ENCODE measurements at places on chromosomes 13 and 19.

DNA sequence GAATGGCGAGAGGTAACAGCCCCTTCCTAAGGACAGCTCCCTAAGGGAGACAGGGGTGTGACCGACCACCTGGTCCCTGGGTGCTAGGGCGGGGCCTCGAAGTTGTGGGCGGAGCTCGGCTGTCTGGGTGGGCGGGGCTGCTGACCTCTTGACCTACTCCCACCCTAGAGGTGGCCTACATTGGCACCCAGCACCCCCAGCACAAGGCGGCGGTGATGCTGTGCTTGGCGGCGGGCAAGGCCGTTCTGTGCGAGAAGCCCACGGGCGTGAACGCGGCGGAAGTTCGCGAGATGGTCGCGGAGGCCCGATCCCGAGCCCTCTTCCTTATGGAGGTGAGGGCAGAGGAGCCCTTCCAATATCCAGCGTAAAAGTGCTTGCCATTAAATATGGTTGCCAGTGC is 2.4 kb downstream of the DHDH start:
- no peak for DNase-seq

- no peak for DNase-seq
Observed at GRCh38 chr13:63909726-63910375, 2494.2 kb upstream of the PCDH20 start.

GRCh38 chr19:17235971-17236777 is 9.5 kb downstream of the NR2F6 start:
- DNase-seq: no peak

DNA sequence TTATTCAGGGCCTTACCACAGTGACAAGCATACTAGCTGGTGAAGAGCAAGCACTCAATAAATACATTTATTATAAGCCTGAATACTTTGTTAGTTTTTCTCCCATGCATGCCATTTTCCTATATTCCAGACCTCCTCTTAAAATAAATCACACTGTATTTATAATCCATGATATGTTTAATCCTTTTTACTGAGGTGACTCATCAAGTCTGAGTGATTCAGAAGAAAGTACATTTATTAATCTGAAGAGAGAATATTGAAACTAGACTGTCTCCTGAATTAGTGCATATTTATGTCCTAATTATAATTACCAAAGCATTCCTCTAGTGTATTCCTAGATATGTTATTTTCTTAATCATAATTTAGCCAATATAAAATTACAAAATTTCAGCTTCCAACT is 323.3 kb downstream of the NALCN start:
- DNase-seq: no peak

DNA sequence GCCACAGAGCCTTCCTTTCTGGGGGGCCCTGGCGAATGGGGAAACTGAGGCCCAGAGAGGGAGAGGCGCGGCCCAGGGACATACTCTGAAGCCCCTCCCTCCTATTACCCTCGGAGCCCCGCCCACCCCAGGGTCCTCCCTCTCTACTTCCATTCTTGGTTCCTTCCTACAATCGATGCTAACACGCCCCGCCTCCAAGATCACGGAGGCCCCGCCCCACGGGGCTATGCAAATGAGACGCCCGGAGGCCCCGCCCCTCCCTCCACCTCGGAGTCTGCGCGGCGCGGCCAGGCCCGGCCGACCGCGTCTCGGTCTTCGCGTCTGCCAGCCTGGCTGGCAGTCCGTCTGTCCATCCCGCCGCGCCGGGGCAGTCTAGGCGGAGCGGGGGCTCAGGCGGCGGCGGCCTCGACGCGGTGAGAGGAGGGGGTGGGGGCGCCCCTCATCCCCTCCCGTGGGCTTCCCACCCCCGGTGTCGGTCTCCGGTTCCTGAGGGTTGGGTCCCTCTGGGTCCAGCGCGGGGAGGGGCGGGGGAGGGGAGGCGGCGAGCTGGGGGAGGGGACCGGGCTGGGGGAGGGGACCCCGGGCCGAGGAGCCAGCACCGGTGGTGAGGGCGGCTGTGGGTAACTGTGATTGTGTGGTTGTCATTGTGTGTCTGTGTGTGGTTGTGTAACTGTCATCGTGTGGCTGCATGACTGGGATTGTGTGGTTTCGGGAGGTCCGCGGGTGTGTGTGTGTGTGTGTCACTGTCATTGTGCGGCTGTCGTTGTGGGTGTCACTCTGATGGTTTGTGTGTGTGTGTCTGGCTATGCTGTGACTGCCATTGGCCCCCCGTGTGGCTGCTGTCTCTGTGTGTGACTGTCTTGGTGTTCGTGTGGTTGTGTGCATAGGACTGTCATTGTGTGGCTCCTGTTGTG is at the start of gene PLPPR2:
TSS of gene PLPPR2 (plus strand) at position 273 of the 914 bp plus-strand sequence. CDS start 2,242 bp downstream, outside the sequence.
- peak; percentile 94 for DNase-seq

GRCh38 chr13:95779522-95779921 is 102.6 kb downstream of the DNAJC3 start:
- no peak for DNase-seq

GRCh38 chr19:30608471-30608870 is 236.3 kb downstream of the ZNF536 start:
- no peak for DNase-seq

- DNase-seq: no peak
Observed at GRCh38 chr13:40657307-40657706, 9.1 kb downstream of the FOXO1 start.

DNA sequence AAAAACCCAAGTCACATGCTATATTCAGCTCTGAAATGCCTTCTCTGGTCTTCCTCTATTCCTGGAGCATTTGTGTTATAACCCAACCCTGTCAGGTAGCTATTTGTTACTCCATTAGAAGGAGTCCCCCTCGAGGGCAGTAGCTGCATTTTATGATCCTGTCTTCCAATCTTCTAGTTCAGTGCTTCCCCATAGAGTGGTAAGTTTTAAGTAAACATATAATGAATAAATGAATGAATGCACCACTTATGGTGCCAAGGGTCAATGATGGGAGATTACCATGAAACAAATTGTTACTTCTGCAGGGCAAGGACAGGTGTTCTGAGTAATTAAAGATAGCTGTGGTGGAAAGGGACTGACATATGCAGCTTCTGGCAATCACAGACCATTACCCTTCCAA is 4.0 kb downstream of the RASL11A start:
- no peak for DNase-seq

Data from RPMI8226 (cell line).